ENCODE measurements at places on chromosomes 4 and X.

DNA sequence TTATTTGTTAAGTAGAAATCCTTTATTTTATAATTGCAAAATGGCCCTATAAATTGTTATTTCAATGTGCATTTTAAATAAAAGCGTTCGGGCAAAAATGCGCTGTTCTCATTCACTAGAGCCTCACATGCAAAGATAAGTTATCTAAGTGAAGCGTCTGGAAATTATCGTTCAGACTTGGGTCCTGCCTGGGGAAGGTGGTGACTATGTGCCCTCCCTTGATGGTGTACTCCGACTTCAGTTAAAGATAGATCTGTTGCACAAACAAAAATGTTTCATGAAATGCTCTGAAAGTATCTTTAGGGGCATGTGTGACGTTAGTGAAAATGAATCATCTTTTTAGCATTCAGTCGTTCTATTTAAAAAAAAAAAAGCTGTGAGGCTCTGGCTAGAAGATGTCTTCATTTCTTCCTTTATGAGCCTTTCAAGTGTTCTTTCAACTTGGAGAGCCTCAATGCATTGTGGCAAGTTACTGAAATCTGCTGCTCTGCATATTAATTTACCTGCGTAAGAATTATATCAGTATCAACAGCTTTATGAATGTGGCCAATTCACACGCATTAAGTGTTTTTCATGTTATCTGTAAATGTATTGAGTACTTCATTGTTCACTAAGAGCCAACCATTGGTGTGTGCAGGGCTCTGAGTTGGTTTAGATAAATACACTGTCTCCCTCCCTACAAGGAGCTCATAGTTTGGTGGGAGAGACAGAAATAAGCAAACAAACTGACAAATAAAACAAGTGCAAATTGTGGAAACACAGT is 83.0 kb downstream of the AFF1 start:
- no peak for DNase-seq

GRCh38 chr4:93810340-93810992 is 18.1 kb upstream of the ATOH1 start:
- no peak for DNase-seq

DNA sequence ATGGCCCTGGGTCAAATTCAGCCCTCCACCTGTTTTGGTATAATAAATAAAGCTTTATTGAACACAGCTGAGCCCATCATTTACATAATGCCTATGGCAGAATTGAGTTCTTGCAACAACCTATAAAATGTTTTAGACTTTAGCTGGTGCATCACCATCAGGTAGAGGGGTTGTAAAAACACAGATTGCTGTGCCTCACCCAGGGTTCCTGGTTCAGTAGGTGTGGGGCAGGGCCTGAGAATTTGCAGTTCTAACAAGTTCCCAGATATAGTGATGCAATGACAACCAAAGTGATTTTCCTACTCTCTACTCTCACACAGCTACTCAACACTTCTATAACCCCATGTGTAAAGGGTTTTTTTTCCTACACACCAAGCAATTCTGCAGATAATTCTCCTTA is 120.0 kb upstream of the EGFL6 start:
- no peak for DNase-seq

- DNase-seq = no peak
Measured at GRCh38 chr4:83604321-83604720, 68.4 kb downstream of the GPAT3 start.

DNA sequence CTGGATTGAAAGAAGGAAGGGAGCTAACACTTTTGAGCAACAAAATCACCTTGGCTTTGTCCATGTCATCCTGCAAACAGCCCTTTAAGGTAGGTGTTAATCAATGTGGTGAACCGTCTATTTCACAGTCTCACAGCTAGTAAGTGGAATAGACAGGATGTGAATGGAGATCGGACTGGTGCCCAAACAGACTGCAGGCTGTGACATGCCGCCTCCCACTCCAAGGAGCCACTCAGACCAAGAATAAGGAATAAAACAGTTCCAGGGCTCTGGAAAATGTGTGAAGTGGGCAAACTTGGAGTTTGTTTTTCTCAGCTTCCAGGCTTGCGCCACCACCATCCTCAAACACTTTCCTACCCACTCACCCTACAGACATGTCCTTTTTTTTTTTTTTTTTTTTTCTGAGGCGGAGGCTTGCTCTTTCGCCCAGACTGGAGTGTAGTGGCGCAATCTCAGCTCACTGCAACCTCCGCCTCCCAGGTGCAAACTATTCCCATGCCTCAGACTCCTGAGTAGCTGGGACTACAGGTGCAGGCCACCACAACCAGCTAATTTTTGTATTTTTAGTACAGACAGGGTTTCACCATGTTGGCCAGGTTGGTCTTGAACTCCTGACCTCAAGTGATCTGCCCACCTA is 57.7 kb upstream of the SEC24B start:
- no peak for DNase-seq

- no peak for DNase-seq
Measured at GRCh38 chr4:89773805-89774204, 63.2 kb downstream of the SNCA start.

DNA sequence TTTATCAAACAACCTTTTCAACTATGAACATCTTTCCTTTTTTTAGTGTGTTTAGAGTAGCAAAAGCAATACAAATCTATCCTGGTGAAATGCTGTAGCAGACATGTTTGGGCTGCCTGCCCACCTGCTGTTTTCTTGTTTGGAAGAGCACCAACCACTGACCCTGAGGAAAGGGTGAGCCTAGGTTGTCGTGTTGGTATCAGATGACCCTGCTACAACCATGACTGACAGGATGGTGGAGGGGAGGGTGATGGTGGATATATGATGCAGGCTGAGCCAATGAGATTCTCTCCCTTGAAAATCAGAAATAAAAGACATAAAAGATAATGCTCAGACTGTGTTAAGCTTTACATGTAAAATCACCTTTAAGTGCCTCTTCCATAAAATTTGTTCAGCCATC is 201.2 kb downstream of the NPNT start:
- DNase-seq = no peak

DNA sequence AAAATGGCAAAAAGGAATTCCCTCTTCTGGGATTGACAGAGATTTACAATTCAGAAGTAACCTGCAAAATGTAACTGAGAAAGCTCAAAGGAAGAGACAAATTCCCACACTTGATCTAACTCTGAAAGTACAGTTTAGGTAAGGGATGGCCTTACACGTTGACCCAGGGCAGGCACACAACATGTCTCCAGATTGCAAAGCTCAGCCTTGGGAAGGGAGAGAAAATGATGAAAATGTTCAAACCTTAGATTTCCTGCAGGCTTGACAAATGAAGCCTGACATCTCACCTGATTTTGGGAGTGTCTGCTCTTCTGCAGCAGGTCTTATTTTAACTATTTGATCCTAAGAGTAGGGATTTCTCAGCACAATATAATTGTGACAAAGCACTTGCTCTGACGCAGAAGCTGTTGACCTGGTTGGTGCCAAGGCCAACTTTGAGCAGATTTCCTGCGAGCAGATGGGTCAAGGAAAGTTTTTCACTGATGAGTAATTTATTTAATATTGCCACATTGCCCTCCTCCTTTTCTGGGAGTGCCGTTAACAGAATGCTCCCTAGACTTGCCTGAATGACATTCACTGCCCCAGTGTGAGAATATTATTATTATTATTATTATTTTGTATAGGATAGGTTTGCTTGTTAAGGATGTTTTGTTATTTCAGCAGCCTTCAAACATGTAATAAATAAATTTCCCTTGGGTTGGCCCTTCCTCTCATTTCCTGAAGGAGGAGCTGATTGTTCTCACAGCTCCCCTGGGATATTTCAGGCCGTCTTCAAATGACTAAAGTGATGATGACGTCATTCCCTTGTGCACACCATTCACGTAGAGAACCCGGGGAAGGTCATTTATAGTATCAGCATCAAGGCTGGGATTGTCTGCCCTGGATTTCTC is 157.1 kb downstream of the VEGFC start:
- DNase-seq = no peak

GRCh38 chr4:105061731-105062130 is 84.9 kb upstream of the TET2 start:
- no peak for DNase-seq
